ENCODE measurements at places on chromosomes 11 and 22.

DNA sequence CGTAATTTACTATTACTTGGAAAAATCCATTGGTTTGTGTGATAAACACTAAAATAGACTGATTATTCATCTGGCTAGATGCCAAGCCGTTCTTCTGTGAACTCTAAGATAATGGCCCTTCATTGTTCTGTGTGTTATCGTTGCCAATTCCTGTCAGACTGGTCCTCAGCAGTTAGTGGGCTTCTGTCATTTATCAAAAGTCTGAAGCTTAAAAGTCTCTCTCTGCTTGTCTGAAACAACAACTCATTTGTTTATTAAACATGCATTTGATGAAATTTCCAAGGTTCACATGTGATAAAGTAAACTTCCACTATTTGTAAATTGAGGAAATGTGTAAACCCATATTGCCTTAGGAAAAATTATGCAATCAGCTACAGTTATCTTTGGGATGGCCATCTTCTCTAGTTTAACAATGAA is 21.1 kb upstream of the RDX start:
- no peak for DNase-seq

GRCh38 chr11:87560352-87560751 is 522.6 kb downstream of the TMEM135 start:
- no peak for DNase-seq

GRCh38 chr11:60511393-60511792 is 3.8 kb upstream of the MS4A13 start:
- DNase-seq: no peak

GRCh38 chr11:72741849-72742512 is 10.2 kb downstream of the ARAP1 start:
- DNase-seq: no peak

- DNase-seq: no peak
Measured at GRCh38 chr11:14350215-14350614, 8.8 kb downstream of the RRAS2 start.

DNA sequence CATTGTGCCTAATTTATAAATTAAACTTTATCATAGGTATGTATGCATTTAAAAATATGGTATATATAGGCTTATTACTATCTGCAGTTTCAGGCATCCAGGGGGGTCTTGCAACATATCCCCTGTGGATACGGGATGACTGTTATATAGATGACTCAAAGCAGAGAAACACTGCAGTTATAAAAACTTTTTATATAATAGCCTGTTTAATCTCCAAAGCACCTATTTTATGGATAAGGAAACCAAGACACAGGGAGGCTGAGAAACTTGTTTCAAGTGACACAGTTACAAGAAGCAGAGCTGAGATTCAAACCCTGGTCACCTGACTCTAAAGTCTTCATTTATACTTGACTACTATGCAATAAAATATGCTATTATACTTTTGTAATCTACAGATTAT is 897.7 kb downstream of the KCNA4 start:
- DNase-seq: no peak

- no peak for DNase-seq
Measured at GRCh38 chr11:2573240-2574042, 126.4 kb downstream of the KCNQ1OT1 start.

DNA sequence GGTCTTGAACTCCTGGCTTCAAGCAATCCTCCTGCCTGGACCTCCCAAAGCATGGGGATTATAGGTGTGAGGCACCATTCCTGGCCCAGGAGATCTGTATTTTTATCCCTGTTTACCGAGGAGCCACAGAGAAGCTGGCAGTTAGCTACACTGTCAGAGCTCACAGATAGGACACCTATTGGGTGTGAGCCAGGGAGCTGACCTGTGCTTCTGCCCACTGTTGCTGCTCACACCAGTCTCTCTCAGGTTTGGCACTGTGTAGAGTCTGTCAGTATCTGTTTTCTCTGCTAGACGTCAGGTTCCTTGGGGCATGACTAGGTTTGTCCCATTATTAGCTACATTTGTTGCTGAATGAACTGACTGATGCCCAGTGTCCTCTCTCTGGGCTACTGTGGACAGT is 17.5 kb downstream of the PPP6R2 start:
- DNase-seq: no peak

DNA sequence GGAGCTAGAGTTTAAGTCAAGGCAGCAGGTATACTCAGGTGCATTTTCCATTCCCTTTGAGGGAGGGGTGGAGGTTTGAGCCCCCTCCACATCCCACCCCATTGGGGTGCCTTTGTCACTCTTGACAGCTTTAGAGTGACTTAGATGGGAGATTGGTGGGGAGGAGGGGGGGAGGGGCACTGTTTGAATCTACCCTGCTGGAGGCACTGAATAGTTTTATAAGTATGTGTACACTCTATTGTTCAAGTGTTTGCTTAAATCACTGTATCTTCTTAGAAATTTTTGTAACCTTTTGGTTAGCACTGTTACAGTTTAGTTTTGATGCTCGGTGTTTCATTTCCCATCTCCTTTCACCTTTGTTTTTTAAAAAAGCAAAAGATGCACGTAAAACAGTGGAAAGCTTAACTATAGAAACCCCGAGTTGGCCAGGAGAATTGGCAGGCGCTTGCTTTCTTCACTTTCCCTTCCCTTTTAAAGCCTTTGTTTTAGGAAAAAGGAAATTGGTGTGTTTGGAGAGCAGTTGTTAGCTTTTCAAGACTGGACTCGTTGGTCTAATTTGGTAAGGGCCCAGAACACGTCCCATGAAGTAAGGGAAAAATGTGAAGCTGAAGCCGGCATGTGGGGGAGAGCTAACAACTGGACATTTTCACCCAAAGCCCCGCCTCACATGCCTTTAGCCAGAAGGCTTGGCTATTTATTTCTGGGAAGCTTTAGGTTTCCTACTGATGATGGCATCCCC is 42.8 kb downstream of the TNRC6B start:
- DNase-seq: no peak

- DNase-seq: no peak
Measured at GRCh38 chr11:26719289-26719973, 2.4 kb downstream of the SLC5A12 start.

GRCh38 chr11:131178020-131178419 is 192.4 kb upstream of the NTM start:
- no peak for DNase-seq

DNA sequence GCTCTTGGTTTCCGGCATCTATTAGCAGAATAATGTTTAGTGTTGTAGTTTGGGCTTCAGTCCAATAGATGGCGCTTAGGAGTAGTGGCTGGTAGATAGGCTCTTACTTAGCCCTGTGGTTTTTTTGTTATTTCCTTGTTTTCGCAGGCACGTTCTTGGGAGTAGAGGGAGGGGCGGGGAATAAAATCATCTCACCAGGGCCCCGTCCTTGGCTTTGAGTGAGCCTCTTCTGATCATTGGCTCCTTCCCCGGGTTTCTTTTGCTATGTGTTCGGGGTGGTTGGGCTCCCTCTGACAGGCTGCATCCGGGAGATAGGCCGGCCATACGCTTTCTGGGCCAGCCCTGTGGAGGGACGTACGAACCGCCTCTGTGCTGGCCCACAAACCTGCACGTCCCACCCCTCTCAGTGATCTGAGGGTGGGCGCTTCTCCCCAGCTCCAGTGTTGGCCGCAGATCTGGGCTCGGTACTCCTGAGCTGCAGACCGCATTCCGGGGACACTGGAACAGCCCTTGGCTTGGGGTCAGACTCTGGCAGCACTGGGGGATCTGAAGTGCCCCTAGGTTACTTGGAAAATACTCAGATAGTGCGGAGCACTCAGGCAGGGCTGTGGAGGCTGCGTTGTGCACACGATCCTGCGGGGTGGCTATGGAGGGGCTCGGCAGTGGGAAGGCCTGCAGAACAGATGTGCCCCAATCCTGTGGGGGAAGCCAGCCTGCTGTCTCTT is 217.0 kb downstream of the DYNC2H1 start:
- DNase-seq: no peak

GRCh38 chr22:29080106-29080975 is 7.5 kb downstream of the KREMEN1 start:
- DNase-seq: no peak

- no peak for DNase-seq
Measured at GRCh38 chr22:32636884-32637283, 162.3 kb downstream of the FBXO7 start.

- DNase-seq: no peak
Measured at GRCh38 chr11:48122246-48122645, 94.4 kb upstream of the OR4B1 start.

DNA sequence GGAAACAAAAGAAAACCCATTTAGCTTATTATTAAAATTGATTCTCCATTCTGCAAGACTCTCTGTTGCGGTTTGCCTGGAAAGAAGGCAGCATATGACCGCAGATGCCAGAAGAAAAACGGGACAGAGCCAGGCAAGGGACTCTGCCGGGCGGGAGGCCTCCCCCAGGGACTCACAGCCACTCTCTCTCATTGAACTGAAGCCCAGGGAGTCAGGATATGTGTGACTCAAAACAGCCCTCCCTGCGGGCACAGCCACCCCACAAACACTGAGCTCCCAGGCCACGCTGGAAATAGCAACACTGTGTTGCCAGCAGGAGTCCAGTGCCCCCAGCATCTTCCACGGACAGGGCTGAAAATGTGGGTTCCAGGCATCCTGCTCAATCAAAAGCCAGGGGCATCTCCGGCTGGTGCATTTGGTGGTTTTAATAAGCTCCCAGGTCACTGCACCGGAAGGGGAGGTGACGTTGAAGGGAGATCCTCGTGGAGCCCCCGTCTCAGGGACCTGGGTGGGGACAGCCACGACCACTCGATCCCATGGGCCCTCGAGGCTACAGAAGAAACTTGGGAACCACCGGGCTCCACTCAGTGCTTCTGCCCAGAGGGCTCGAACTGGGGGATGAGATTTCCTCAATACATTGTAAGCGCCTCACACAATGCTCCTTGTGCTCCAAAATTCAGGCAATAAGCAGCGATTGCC is 624.5 kb downstream of the TBC1D22A start:
- no peak for DNase-seq

DNA sequence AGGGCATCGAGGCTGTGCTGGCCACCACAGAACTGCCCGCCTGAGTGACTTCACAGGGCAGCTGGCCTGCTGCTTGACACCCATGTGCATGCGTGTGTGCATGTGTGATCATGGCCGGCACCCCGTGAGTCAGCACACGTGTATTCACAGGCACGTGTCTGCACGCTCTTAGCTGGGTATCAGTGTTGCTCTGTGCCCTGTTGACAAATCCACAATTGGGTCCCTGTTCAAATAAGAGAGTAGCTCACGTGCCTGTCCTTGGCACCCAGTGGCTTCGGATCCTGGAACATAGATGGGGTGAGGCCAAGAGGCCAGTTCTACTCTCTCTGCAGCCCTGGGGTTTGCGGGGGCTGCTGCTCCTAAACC is 14.0 kb downstream of the B3GAT1 start:
- no peak for DNase-seq

GRCh38 chr11:120558744-120559431 is 47.3 kb downstream of the GRIK4 start:
- no peak for DNase-seq

DNA sequence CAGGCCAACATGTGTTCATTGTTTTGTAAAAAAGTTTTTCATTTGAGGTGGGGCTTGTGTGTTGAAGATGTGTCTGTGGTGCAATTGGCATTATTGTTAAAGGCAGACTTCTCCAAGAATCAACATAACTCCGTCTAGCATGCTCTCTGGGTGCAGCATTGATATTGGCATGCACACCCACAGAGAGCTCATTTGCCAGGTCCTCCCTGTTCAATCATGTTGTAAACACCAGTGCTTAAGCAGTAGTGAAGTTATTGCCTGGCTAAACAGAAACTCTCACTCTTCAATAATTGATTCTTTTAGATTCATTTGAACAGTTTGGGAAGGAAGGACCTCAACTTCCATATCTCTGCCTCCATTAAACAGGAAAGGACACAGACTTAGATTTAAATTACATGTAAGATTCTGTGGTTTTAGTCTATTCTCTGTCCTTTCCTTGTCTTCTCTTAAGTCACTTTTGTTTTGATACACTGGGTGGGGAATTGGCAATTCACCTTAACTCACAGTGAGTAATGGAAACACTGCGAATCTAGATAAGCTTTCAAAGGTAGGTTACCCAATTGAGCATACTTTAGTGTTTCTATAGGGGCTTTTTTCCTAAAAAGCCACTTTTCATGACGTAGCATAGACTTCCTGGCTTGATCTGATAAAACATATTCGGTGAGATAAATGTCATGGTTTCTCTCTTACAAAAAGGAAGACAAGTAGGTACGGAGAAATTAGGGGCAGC is 30.8 kb upstream of the EXPH5 start:
- DNase-seq: no peak

GRCh38 chr11:2107521-2107920 is 31.7 kb downstream of the IGF2 start:
- no peak for DNase-seq

- no peak for DNase-seq
Measured at GRCh38 chr22:50528682-50529415, 963 bp downstream of the TYMP start.

DNA sequence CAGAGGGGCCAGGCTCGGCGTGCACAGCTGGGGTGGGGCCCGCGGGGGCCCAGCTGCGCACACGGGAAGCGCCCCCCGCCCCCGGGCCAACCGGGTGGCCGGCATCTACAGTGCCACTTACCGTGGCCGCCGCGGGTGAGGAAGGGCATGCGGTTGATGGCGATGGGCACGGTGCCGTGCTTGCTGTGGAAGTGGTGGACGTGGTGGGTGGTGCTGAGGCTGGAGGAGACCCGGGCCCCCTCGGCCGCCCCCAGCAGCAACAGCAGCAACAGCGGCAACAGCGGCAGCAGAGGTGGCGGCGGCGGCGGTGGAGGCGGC is 51.4 kb downstream of the SLC22A12 start:
- no peak for DNase-seq

GRCh38 chr22:23772649-23773473 is at the start of gene MMP11:
TSS of gene MMP11 (plus strand) at chr22:23772849. CDS start at chr22:23772871, 22 bp downstream.
- DNase-seq: peak; percentile 47

DNA sequence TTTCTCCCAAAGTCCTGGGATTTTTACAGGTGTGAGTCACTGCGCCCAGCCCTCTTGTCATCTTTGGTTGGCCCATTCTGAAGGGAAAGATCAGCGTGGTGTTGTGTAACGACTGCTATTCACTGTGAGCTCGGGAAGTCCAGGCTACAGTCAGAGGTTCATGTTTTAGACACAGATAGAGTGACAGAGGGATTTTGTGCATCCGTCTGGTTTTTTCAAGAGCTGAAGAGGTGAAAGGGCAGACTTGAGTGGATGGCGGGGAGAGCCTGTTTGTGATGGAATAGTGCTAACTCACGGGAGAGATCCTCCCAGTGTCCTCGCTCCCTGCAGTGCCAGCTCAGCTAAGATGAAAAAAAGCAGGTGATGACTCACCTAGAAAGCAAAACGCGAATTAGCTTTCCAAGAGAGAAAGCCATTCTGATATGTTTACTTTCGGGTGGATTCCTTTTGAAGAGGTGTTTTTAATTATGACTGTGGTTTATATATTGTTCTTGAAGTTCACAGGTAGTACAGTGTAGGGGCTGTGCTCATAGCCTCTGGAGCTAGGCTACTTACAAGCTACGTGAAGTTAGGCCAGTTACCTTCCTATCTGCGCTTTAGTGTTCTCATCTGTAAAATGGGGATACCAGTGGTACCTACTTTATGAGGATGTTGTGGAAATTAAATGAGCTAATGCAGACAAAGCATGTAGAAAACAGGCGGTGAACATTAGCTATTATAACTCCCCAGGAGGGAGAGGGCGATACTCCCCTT is 67.2 kb downstream of the C11orf91 start:
- DNase-seq: no peak
